ENCODE measurements at places on chromosomes 2 and 18.

DNA sequence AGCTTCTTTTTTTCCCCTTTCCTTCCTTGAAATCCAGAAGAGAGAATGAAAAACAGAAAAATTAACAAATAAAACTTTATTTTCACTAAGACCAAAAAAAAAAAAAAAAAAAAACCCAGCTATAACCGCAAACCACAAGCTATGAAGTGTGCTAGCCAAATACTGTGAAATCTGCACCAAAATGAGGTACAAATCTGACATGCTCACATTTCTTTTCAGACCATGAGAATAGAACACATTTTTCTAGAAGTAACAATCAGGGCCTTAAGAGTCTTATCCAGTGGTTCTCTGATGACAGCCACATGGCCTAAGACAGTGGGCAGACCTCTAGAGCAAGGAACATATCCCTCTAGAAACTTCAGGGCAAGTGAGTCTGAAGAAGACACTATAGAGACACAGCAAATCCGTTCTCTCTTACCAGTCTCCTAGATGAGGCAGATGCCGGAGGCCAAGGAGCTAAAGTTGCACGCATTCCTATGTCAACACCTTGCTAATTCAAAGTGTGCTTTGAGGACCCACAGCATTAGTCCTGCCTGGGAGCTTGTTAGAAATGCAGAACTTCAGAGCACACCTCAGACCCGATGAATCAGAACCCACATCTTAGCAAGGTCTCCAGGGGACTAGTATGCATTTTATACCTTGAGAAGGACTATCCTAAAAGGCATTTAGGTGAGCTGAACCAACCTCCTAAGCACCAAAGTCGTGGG, 317.1 kb downstream of the MYCN start:
- no peak for DNase-seq

DNA sequence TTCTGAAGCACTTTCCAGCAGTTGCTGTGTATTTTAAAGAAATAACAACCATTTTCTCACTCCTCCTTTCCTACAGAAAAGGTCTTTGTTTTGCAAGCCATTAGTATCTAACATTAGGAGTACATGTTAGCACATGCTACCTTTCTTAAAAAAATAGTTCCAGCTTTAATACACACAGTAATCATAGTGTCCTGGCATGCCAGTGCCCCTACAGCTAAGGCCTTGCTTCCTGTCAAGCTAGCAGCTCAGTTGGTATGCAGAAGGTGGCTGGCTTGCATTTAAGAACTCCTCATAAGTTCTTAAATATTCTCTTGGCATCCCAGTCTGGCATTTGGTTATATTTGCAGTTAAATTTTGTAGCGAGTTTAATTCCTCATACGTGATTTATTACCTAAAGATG, 141.3 kb upstream of the IL1R2 start:
- DNase-seq = no peak

- no peak for DNase-seq
Observed at GRCh38 chr2:189281201-189281600, 101.6 kb upstream of the COL5A2 start.

GRCh38 chr2:121201796-121202195, 83.2 kb downstream of the TFCP2L1 start:
- DNase-seq = no peak

DNA sequence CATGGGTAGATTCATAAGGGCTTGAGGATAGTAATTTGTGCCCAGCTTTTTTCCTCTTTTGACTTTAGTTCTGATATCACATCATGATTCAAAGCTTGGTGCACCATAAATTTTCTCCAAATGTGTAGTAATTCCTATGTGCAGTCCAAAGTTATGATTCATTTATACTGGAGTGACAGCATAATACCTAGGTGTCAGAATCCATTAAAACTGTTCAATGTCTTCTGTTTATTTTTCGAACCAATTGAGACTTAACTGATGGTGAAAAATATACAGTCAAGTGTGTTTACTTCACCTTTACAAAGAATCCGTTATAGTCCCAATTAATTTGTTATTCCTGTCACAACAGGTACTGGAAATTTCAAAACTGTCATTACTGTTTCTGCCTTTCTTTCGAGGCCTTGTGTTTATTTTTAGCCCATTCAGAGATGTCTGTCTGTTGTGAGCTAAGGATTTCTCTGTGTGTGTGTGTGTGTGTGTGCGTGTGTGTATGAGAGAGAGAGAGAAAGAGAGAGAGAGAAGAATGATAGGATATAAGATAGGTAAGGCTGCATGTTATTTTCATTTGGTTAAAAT, 389.7 kb upstream of the ATP5MC3 start:
- DNase-seq = no peak

DNA sequence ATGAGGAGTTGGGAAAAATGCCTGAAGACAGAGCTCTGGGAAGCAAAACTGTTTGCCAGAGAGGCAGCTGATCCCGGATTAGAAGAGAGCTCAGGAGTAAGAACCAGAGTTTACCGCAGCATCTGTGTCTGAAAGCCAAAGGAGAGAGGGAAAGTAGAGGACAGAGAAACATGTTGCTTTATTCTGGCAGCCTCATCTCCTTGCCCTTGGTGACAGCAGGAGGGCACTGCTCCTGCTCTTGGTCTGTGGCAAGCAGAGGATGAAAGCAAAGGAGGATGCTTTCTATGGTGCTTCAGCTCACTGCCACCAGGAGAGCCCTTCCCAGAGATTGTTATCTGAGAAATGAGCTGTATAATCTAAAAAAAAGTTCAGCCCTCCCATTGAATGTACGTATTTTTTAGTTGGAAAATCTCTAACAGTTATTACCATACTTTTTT, 7.7 kb downstream of the SLC1A4 start:
- DNase-seq = no peak

DNA sequence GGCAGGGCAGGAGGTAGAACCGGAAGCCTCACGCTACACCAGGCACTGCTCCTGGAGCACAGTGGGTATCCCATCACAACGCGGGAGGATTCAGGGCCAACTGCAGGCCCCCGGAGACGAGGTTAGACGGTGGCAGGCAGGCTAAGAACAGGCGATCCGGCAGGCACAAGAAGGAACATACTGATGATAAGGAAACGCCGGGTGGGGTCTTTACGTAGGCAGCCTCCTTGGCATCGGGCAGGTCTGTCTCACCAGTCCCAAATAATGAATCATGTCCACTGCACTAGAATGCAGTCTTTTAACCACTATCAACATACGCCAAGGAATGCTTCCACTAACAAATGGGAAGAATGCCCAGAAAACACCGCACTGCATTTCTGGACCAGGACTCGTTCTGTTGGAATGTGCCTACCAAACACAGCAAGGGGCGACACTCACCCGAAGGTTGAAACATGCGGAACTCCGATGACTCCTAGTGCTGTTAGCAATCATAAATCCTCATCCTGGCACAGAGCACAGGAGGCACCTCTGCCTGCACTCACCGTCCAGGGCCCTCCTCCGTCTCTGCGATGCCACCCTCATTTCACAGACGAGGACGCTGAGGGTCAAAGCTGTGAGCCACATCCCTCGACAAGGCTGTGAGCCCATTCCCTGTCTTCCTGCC, 35.2 kb downstream of the ZNF516 start:
- no peak for DNase-seq

- DNase-seq = no peak
Observed at GRCh38 chr2:175817221-175817620, 184.8 kb downstream of the LNPK start.

DNA sequence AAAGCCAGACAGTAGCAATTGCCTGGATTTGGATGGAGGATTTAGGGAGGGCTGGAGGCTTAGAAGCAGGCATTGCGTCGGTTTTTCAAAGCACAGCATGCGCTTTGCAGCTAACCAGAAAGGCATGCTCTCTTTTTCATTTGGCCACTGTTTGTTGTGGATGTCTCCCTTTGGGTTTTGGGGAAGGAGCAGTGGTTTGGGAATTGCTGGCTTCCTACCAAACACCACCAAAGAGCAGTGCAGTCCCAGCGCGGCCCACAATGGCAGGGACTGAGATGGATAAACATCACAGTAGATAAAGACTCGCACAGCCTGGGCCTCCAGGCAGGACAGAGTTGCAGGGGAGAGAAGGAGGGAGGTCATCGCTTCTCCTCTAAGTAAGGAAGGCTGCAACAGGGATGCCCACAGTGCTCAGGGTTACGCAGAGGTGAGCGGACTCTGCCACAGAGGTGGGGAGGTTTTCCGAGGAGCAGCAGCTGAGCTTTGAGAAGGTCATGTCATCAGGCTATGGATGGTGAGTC, 148.5 kb downstream of the MYT1L start:
- no peak for DNase-seq

DNA sequence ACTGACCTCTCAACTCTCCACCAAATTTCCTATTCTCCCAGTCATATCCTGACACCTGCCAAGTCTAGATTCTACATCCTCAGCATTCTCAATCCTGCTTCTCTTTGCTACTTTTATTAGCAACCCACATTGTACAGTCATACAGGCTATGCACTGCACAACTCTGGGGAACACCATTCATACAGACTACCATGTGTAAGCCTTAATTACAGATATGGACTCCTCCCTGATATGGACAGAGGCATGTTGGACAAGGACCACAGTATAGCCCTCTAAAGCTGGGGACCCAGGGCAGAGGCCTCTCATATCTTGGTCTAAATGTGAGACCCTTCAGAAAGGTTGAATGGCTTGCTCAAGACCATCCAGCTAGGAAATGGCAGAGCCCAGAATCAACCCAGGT, 36.3 kb downstream of the BOLA3 start:
- DNase-seq = no peak

DNA sequence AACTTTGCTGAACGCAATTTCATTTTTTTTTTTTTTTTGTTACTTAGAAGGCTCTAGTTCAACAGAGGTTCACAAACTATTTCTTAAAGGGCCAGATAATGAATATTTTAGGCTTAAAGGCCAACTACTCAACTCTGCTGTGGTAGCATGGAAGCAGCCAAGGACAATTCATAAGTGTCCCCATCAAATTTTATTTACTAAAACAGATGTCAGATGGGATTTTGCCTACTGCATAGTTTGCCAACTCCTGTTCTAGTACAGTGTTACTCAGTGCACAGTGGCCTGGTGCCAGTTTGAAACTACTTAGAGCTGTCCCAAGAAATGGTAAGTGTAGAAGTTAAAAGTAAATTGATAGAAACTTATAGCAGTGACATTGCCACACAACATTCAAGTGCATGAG, 949.4 kb upstream of the FANCL start:
- no peak for DNase-seq

- DNase-seq = no peak
Observed at GRCh38 chr2:70399046-70399445, 97.2 kb upstream of the FAM136A start.

DNA sequence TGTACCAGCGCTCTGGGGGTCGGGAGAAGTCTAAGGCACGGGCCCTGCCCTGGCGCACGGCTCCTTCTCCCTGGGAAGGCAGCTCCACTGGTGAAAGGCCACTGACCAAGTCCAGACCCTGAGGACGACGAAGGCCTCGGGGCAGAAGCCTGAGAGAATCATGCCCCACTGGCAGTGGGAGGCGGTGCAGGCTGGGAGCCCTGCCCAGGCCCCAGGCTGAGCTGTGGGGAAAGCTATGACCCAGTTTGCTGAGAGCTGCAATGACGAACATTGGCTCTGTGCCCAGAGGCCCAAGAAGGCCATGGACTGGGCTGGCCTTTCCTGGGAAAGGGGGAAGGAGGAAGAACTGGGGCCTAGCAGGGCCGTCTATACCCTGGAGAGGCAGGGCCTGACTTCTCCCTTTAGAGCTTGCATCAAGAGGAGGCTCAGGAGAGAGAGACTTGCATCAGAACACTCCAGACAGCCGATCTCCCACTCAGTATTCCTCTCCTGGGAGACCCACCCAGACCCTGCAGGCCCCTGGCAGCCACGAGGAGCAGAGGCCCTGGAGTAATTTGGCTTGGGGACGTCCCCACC, 32.9 kb downstream of the HS1BP3 start:
- DNase-seq = no peak

DNA sequence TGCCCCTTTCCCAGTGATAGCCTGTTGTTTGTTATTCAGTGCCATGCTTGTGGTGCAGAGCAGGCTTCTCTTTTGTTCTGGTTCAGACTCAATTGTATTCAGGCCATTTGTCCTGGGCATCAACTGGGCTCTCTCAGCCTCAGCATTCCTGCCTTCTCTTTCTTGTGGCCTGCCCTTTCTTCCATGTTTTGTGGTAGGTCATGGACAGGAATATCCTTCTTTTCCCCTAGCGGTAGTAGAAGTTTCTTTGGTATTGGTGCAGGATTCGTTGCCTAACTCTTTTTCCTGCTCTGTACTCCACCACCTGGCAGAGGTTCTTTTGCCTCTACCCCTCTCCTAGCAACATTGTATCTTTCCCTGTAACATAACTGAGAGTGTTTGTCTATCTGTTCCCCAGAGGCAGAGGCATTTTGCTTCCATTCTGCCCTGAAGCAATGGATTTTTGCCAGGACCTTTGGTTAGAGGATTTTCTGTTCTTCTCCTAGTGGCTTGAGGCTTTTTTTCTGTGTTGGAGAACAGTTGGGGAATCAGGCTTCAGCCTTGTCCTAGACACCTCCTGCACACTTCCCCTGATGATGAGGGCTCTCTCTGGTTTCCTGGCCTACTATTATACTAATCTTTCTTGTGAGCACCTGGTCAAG, 68.5 kb downstream of the NCOA1 start:
- no peak for DNase-seq
